ENCODE measurements at places on chromosomes 7 and 10. TPM values are rescaled to one million over a fixed set of nuclear protein-coding genes. Genes with fewer than 3 reads are reported as not detected.

Gene SEMA3C
- 90.6 TPM for total RNA-seq

Gene KLF14
- not detected for total RNA-seq

Gene ACBD7
- not detected for total RNA-seq

Gene CTAGE4
- 6.6 TPM for total RNA-seq

Gene JCAD
- 40.3 TPM for total RNA-seq

Gene TBX20
- 0.49 TPM for total RNA-seq

Gene ENKUR
- not detected for total RNA-seq

Gene NPC1L1
- 0.49 TPM for total RNA-seq

Gene RHOBTB1
- total RNA-seq: 11.0 TPM

Gene KCNH2
- total RNA-seq: 6.4 TPM

Gene ZNF22
- total RNA-seq: 20.6 TPM

Gene MMD2
- not detected for total RNA-seq
